ENCODE measurements at places on chromosomes 7 and 10.
A peak's percentile ranks its signal among the peaks of the same experiment; 100 is the strongest.

GRCh38 chr7:40095695-40096327 is 38.6 kb downstream of the MPLKIP start:
- no peak for DNase-seq

- DNase-seq = no peak
Observed at GRCh38 chr7:72476608-72477305, 64.6 kb upstream of the CALN1 start.

DNA sequence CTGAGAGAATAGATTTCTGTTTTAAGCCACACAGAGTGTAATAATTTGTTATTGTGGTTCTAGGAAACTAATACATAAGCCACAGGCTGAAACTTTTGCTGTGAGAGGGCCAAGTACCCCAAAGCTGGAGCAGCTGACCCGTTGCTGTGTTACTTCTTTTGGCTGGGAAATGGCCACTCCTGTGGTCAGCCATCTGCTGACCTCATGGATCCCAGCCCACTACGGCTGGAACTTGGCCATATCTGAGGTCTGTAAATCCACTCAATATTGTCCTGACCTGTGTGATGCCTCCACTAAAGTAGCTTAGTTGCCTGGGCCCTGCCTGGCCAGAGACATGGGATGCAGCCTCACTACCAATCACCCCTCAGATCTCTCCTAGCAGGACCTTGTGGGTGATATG is 17.4 kb upstream of the LOXL4 start:
- DNase-seq = no peak

DNA sequence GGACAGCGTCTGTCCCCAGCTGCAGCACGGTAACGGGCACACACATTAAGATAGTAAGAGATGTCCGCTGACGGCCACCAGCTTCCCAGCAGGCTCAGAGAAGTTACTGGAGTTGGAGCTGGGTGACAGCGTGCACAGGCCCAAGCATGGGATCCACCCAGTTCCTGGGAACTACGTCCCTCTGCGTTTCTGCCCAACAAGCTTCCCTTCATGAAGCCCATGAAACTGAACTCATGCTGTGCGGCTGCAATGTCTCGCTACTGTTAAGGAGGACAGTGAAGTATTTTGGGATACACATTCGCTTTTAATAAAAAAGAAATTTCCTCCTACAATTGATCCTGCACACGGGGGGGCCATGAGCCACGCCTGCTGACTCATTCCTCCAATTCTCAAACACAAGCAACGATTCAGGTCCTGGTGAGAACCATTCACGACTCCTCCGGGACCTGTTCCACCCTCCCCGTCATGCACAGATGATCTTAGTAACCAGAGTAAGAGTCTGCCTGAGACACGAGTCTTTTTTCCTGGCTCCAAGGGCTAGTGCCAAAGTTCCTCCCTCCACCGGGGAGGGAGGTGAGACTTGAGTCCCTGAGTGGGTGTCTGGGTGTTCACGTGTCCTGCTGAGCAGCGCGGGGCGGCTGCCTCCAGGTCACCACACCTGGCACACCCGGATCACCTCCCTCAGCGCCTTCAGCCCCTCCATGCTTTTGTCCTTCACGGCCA is 2.6 kb downstream of the PSMG3 start:
- no peak for DNase-seq

- no peak for DNase-seq
Observed at GRCh38 chr7:122628651-122629411, 70.1 kb downstream of the RNF133 start.

DNA sequence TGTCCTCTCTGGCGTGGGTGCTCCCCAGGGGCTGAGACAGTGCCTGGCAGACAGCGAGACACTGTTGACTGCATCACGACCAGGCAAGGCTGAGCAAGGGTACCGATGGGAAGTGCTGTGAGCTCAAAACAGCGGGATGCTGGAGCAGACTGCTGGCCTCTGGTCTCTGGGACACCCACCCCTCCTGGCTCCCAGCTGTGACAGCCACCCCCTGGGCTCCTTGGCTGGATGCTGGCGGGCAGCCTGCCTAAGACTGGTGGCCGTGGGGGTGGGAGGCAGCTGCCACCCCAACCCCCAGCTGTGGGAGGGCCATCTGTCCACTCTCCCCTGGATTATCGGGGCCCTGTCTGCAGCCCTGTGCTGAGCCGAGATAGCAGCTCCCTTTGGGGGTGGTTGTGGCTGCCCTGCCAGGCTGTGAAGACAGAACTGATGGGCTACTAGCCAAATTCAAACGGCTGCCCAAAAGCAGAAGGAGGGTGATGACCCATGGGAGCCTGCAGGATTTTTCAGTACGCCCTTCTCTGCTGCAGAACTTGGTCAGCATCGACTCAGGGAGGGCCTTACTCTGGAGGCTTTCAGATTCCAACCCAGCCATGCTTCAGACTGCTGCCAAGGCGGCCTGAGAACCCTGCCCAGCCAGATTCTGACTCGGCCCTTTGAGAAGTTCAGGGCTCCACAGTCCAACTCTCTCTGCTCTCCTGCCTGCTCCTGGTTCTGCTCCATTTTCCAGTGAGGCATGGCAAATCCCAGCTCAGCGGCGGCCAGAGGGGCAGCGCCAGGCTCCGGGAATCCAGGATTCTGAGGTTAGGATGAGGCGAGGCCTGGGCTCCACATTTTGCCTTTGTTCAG is 125.3 kb downstream of the NEURL1 start:
- no peak for DNase-seq

DNA sequence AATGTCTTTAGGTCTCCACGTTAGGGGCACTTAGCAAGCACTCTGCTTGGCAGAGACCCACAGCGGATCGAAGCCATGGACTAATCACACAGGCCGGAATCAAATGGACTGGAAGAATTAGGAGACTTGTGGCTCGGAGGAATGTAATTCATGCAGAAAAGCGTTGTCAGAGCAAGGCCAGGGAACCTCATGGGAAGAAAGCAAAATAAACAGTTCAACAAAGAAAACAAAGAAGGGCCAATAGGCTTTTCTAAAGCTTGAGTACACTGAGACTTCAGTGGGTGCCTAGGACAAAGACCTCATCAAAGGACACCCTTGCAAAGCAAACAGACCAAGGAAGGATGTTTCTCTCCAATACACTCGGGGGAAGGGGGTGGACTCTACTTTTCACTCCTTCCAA is 171.1 kb downstream of the GLI3 start:
- DNase-seq = no peak

DNA sequence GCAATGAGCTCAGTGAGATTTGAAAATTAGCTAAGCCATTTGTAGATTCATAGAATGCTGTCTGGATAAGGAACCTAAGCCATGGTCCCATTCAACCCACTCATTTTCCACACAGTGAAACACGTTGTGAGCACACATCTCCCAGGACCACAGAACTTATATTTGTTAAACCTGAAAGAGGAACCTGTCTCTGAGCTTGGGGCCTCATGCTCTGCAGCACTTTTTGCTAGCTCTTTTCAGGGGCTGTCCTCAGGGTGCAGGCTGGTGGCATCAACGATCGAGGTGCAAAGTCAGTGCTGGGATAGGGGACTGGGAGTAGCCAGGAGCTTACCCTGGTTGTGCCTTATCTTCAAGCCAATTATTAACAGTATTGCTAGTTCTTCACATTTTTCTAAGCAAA is 11.9 kb downstream of the HECW1 start:
- DNase-seq = no peak

DNA sequence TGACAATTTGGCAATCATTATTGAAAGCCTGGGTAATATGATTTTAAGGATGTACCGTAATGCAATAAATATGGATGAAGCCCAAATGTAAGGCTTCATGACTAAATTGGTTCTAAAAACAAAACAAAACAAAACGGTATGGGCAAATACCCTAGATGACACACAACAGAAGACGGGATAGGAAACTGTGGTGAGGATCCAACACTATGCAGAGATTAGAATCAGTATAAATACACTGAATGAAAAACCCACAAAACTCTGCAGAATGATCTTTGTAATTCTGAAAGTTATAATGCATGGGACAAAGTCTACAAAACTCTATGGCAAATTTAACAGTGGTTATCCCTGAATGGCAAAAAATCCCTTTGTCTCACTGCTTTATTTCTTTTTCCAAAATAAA is 57.6 kb downstream of the MALSU1 start:
- no peak for DNase-seq

GRCh38 chr7:30252885-30253795 is 31.3 kb upstream of the ZNRF2 start:
- no peak for DNase-seq

DNA sequence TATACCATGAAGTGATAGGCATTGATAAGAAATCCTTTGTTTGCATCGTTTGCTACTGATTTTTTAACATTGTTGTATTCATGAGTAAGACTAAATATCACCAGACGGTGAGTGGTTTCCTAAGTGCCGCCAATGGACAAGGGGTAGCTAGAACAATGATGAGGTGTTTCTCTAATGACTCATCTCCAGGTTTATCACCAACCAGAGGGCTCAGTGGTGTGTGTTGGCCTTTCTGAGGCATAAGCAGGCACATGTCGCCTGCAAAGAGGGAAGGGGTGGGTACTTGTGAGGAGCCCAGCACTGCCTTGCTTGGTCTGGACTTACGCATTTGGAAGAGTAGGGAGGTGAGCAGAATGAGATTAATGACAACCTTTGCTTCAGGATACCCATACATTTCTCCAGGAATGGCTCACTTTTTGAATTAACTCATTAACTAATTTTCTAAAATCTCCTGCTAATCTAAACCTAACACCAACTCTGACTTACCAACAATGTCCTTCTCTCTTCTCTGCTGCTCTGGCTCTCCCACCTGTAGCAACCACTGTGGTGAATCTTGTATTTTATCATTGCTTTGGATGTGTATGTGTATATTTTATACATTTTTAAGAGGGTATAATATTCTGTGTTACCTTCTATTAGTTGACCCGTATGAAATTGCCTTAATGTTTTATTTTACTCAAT is 722.6 kb downstream of the GRID1 start:
- no peak for DNase-seq

DNA sequence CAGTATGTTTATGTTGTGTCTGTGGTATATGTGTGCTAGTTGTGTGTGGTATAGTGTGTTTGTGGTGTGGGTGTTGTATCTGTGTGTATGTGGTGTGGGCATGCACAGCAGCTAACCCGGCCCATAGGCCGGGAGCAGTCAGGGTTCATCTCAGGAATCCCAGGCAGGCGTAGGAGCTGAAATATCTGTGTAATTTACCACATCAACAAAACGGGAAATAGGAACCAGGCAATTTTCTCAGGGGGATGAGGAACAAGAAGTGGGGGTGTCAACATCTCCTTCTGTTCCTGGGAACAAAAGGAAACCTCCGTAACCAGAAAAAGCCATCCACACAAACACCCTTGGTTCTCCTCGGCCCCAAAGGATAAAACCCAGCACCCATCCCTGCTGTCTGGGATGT is 24.5 kb upstream of the ZNF488 start:
- DNase-seq = no peak

- no peak for DNase-seq
Observed at GRCh38 chr10:113133497-113134115, 183.6 kb downstream of the TCF7L2 start.

- peak; percentile 23 for DNase-seq
Observed at GRCh38 chr10:59880971-59881510, 25.3 kb downstream of the CCDC6 start.

DNA sequence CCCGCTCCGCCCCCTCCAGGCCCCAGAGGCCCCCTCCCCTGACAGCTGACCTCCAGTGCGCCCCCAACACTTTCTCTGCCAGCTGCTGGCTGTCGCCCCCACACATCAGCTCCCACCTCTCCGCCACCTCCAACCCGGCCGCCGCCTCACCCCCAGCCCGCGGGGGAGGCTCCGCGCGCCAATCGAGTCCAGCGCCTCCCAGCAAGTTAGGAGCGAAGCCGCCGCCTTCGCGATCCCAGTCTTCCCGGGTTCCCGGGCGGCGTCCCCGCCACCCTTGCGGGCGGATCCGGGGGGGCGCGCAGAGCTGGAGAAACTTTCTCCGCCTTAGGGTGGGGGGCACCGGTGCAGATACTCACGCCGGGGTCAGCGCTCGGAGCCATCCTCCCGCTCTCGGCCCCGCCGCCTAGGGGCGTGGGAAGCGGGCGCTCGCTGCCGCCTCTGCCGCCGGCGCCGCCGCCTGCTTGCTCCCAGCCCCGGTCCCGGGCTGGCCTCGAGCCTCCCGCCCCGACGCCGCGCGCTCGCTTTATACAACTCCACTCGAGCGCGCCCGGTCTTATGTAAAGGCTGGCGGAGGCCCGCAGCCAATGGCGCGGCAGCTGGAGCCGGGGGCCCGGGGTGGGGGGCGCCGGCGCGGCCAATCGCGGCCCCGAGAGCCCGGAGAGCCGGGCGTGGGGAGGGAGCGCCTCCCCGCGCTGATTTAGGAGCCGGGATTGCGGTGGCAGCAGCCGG is at the start of gene CRTAC1:
CRTAC1 (minus strand) TSS at position 529 of the 729 bp plus-strand sequence; CDS start at position 380, 149 bp downstream.
- no peak for DNase-seq

- no peak for DNase-seq
Observed at GRCh38 chr7:142805350-142806021, 34.7 kb downstream of the PRSS2 start.

- no peak for DNase-seq
Observed at GRCh38 chr7:732094-732541, 5.0 kb upstream of the PRKAR1B start.

DNA sequence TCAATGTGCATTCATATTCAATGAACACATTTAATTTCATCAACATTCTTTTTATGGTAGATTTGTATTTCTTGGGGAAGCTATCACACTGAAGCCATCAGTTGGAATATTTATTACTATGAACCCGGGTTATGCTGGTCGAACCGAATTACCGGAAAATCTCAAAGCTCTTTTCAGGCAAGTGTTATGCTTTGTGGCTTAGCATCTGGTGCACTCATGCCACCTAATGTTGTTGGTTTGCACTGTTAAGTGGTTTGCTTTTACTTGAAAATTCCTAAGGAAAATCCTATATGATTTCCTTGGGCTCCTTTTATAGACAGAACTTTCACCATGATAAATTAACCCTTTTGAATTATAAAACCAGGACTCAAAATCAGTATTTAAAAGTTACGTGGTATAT is 147.9 kb downstream of the DNAH11 start:
- DNase-seq = no peak

GRCh38 chr10:20990604-20991003 is 93.5 kb upstream of the NEBL start:
- no peak for DNase-seq

DNA sequence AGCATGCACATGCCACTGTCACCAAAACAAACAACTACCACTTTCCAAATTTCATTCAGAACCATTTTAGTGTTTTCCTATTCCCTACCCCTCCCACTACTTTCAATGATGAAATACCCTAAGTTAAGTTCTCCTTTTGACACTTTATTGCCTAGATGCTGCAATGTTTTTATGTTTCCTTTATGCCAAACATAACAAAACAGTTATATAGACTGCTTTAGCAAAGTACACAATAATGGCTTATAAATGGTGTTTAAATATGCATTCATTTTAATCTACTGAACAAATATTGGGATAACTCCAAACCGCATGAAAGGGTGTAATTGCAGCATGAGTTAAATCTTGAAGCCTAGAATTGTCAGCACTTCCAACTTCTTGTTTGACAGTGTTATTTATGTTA is 69.2 kb downstream of the PHYHIPL start:
- no peak for DNase-seq
